ENCODE measurements at places on chromosomes 2 and 18.

DNA sequence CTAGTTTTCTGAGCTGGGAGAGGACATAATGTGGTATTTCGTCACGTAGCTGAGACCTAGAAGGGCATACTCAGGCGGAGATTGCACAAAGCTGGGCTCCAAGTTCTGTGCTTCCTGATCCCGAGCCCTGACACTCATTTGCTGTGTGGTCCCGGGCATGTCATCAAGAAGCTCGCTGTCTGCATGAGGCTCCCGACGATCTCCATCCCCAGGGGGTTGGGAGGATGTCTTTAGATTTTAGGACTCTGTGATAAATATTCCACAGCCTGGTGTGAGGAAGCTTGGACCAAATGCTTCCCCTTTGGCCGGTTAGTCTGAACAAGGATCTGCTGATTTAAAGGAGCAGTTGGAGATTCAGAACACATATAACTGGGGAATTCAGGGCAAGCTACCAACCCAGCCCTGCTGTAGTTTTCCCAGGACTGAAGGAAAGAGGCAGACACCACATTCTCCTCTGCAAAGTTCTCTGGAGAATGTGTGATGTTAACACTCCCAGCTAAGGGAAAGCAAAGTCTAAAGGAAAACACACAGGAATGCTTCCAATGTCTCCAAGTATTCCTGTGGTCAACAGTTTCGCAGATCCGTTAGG is 2.3 kb downstream of the KCNE4 start:
- no peak for DNase-seq

- DNase-seq: peak; percentile 47
Observed at GRCh38 chr2:24469148-24469650, 21.9 kb upstream of the NCOA1 start.

- DNase-seq: no peak
Observed at GRCh38 chr2:64101141-64101591, 43.1 kb downstream of the PELI1 start.

GRCh38 chr2:5913711-5914395 is 221.7 kb downstream of the SOX11 start:
- no peak for DNase-seq

DNA sequence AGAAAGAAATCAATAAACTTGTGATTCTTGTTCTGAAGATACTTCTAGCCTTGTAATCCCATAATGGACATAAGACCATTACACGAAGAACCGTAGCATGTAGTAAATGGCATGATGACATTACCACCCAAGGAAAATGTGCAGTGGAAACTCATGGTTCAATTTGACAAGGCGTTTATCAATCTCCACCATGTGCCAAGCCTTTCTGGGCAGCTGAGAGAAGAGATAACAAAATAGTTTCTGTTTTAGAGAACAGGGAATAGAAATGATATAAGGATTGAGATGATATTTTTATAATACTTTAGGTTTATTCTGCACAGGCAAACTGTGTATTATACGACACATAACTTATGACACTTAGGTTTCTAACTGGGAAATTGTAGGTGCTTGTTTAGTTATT is 19.2 kb downstream of the ABI2 start:
- no peak for DNase-seq

DNA sequence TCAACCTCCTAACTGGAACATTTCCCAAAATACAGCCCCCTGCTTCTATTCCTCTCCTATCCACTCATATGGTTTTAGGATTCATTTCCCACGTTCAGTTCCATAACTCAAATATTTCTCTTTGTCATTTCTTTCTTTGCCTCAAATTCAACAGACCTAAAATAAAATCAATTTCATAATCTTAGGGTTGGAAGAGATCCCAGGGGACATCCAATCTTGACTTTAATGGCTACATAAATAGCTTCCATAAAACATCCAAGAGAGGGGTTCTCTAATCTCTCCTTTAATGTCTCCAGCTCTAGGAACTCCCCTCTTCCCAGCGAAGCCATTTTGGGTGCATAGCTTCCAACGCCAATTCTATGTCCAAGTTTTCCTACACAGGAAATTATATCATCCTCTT is 33.8 kb downstream of the RBKS start:
- no peak for DNase-seq

- DNase-seq: no peak
Observed at GRCh38 chr2:154374416-154374815, 324.1 kb upstream of the KCNJ3 start.

GRCh38 chr18:72672364-72673184 is 128.4 kb upstream of the CBLN2 start:
- DNase-seq: peak; percentile 27

- no peak for DNase-seq
Observed at GRCh38 chr18:61917818-61918217, 25.0 kb upstream of the RNF152 start.
